Activated CD4-positive, alpha-beta T cell treated with anti-CD3 and anti-CD28 coated beads for 1 hour (primary cell): ENCODE measurements at places on chromosomes 3 and 15.

GRCh38 chr3:10290481-10291176 lies 2.1 kb downstream of the GHRL start:
- DNase-seq: no peak

GRCh38 chr3:115279939-115280338 lies 132.9 kb upstream of the ZBTB20 start:
- DNase-seq: no peak

DNA sequence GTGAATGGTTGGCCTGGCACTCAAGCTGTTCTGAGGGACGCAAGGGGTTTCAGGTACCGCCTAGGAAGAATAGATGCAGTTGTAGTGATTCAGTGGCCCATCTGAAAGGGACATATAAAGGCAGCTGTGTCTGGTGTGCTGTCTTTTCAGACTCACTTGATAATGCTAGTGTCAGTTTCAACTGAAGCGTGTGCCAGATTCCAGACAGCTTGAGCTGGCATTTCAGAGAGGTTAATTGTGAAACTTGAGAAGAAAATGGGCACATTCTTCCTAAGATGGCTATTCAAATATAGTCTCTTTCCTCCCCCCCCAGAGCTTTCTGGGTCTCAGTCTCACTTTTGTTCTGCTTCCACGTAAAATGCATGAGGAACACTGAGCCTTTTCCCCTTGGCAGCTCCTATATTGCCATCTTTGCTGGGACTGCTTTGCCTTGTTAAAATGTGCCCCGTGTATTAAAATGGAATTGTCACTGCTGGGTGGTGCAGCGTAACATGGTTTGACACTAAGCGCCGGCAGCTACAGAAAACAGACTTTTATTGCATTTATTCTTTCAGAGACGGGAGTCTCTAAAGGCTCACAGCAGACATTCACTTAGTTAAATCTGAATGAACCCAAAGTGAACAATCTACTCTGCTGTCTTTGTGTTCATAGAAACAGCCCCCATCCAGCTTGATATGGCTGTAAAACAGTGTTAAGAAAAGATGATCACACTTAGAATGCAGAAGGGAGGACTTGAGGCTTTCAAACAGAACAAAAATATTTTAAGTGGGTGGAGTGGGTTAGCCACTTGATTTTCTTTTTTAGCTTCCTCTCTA lies 478.7 kb downstream of the RBMS3 start:
- DNase-seq: no peak

GRCh38 chr15:69652751-69653305 lies 200.2 kb downstream of the RPLP1 start:
- DNase-seq: no peak

- no peak for DNase-seq
These were observed 34.7 kb upstream of the SH3BP5 start for GRCh38 chr3:15367059-15367458.

- no peak for DNase-seq
These were observed 17.1 kb downstream of the ZBED2 start for GRCh38 chr3:111577798-111578685.

- no peak for DNase-seq
These were observed 691.5 kb upstream of the ARPP21 start for GRCh38 chr3:34947834-34948233.

- DNase-seq: no peak
These were observed 12.1 kb downstream of the OSBPL10 start for GRCh38 chr3:31968927-31969418.

- DNase-seq: no peak
These were observed 34.2 kb downstream of the TMCC1 start for GRCh38 chr3:129859272-129859671.

GRCh38 chr3:186315581-186316354 lies 46.3 kb downstream of the DGKG start:
- DNase-seq: no peak

GRCh38 chr3:28317438-28318022 lies 31.0 kb upstream of the ZCWPW2 start:
- no peak for DNase-seq

GRCh38 chr15:87500240-87500639 lies 756.3 kb downstream of the NTRK3 start:
- DNase-seq: no peak

DNA sequence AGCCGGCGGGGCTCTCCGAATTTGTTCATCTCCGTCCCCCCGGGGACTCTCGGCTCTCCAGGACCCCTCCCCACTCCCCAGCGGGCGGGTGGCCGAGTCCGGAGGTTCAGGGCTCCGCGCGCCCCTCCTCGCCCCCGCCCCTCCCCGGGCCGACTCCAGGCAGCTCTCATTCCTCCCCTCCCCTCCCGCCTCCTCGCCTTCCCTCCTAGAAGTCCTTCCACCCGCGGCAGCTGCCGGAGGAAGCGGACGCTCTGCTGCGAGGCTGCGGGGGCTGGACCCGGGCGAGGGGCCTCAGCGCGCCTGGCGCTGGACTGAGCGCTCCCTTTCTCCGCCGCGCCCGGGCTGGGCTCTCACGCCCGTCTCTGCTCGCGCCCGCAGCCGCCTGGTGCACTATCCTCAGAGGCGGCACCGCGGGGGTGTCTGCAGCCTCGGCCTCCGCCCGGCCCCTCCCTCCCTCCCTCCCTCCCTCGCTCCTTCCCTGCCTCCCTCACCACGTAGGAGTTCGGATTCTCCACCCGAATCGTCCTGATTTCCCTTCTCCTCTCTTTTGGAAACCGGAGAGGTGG lies at the start of gene ROBO2:
ROBO2 (plus strand) TSS at position 494 of the 566 bp plus-strand sequence. CDS start 687 bp downstream, outside the sequence.
- DNase-seq: no peak

GRCh38 chr15:99174567-99175395 lies 69.9 kb downstream of the SYNM start:
- no peak for DNase-seq

DNA sequence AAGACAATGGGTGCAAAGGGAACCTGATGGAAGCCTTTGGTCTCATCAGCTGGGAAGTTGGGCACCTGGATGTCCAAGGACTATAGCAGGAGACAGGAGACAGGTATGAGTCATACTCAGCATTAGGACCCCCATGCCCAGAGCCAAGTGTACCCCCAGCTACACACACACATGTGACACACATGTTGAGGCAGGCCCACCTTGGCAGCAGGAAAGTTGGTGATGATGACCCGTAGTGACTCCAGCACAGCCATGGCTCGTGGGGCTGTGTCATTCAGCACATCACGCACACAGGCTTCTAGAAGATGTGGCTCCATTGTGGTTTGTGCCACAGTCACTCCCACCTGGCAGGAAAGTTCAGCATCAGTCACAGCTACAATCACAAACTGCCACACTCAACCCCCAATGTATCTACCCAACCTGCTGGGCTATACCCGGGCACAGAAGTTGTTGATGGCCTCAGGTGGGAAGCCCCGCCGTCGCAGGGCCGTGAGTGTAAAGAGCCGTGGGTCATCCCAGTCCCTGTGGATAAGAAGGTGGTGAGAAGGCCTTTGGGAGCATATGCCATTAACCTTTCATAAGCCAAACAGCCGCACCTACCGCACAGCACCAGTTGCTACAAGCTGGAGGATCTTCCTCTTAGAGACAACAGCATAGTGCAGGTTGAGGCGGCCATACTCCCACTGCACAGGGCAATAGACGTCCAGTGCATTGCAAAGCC lies 5.2 kb upstream of the QRICH1 start:
- DNase-seq: no peak

GRCh38 chr3:57927916-57928315 lies 80.3 kb upstream of the FLNB start:
- DNase-seq: no peak

DNA sequence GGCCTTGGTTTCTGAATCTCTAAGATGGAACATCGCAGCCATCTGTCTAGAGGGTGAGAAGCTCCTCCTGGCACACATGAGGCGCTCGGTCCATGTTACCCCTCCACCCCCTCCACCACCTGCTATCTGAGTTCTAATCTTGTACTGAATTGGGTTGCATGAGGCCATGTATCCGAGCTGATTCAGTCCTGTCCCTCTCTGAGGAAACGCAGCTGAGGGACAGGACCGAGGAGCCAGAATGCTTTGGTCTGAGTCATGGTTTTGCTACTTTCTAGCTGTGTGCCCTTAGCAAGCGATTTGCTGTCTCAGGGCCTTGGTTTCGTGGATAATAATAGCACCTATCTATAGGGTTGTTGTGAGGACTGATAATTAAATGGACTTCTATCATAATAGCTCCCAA lies 87.8 kb upstream of the SEC13 start:
- no peak for DNase-seq

- no peak for DNase-seq
These were observed 54.0 kb downstream of the PLS1 start for GRCh38 chr3:142650001-142650693.

DNA sequence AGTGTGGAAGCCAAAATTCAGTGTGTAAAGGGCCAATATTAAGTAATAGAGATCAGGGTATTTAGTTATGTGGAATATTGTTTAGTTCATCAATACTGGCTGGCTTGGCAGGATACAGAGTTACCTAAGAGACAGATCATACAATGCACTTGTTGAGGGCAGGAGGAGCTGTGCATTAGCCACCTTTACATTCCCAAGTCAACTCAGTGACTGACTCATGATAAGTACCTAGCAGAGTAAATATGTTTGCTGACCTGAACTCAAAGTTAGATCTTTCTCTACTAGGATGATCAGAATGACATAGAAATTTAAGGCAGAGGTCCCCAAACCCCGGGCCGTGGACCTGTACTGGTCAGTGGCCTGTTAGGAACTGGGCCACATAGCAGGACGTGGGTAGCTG lies 3.5 kb upstream of the ABHD17C start:
- no peak for DNase-seq

DNA sequence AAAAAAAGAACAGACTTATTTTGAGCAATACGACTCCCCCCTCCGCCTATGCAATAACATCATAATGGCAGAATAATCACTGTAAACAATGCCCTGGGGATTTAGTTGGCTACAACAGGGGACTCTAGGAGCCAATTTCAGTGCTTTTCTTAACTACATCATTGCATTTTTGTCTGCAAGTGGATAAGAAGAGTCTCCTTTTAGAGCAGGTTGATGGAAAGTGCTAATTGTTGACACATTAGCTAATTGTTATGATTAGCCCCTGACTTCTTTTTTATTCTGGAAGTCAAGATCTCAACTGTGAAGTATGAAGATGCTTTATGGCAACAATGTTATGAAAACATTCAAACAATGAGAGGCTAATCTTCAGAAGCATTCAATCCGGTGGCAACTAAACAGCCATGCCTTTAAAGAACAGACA lies 121.2 kb downstream of the MECOM start:
- DNase-seq: no peak

GRCh38 chr3:27224197-27224596 lies 145.0 kb downstream of the NEK10 start:
- DNase-seq: no peak

- no peak for DNase-seq
These were observed 22.4 kb upstream of the SRP14 start for GRCh38 chr15:40061212-40061901.

- DNase-seq: no peak
These were observed 82.8 kb downstream of the EBLN2 start for GRCh38 chr3:73144276-73144675.

- no peak for DNase-seq
These were observed 78.0 kb upstream of the KCNH8 start for GRCh38 chr3:19070325-19070724.

- DNase-seq: peak; percentile 22
These were observed 542 bp downstream of the INKA1 start for GRCh38 chr3:49803465-49804140.

DNA sequence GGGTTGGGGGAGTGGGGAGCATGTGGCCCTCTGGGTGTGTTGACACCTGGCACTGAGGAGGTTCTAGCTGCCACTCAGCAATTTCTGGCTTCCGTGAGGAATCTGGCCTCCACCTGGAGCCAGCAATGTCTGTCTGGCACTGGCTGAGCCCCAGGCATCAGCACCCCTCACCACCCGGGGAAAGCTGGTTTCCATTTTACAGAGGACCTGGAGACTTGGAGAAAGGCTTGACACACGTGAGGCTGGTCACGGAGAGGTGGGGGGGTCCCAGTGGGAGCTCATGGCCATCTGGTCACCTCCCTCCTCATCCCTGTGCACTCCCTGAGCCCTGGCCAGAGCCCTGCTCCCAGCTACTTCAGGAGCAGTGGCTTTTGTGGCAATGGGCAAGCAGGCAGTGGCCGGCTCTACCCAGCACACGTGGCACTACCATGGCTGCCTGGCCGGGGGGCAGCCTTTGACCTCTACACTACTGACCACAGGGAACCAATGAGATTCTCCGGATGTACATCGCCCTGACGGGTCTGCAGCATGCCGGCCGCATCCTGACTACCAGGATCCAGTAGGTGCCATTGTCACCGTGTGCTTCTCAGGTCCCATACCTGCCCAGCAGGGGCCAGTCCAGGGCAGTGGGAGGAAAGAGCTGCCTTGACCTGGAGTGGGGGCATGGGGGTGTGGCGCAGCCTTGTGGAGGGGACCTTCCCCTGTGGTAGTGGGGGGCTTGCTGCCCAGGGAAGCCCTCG lies 28.5 kb downstream of the ACAD9 start:
- DNase-seq: no peak

GRCh38 chr3:116445990-116446389 lies 703 bp upstream of the LSAMP start:
- DNase-seq: no peak

DNA sequence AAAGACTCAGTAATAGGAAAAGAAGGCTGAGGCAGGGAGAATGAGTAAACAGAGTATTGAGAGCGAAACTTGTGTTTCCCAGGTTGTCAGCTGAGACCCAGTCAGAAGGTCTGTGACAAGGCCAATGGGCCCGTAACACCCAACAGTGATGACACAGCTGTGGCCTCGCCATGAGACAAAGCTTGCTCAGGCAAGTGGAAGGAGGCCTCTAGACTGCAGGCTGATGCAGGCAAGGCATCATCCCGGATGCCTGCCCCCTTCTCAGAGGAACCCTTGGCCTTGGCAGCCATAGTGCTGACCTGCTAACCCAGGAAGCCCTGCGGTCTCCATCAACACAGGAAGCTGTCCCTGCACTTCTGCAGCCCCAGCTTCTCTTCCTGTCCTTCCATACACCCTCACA lies 15.4 kb downstream of the RAB6B start:
- DNase-seq: no peak

GRCh38 chr3:51578238-51578637 lies 39.7 kb downstream of the RAD54L2 start:
- no peak for DNase-seq

- DNase-seq: no peak
These were observed 121.1 kb downstream of the ROBO2 start for GRCh38 chr3:77160931-77161497.

GRCh38 chr3:45280232-45280631 lies 54.1 kb upstream of the TMEM158 start:
- DNase-seq: no peak
